Dermis microvascular lymphatic vessel endothelial cell (primary cell): ENCODE measurements at places on chromosomes 3 and 15. TPM values are rescaled to one million over a fixed set of nuclear protein-coding genes. Genes with fewer than 3 reads are reported as not detected.

The CLDN1 gene
- total RNA-seq = 0.13 and 0.63 TPM in 2 replicates

The FBXO40 gene
- total RNA-seq = not detected in 2 replicates

The TICRR gene
- total RNA-seq = 1.5 and 2.7 TPM in 2 replicates

The P2RY13 gene
- not detected in 2 replicates for total RNA-seq

The IQCH gene
- total RNA-seq = 1.0 and 1.1 TPM in 2 replicates
